WTC11 (cell line): ENCODE measurements at places on chromosomes 5 and 9.

DNA sequence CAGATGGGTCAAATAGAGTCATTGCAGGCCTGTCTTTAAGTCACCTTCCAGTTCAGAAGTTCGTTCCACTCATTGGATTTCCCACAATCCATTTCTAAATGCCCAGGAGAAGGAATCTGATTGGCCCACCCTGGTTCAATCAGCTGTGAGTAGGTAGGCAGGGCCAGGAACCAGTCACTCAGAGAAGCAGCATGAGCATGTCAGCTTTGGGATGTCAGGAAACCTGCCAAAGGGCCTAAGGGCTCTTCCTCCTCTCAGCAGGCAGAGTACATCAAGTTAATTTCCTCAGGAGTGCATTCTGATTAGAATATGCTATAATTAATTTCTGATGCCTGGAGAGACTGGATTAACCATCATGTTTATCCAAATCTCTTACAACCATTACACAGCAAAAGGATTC is 412.9 kb upstream of the CCNH start:
- no peak for DNase-seq

DNA sequence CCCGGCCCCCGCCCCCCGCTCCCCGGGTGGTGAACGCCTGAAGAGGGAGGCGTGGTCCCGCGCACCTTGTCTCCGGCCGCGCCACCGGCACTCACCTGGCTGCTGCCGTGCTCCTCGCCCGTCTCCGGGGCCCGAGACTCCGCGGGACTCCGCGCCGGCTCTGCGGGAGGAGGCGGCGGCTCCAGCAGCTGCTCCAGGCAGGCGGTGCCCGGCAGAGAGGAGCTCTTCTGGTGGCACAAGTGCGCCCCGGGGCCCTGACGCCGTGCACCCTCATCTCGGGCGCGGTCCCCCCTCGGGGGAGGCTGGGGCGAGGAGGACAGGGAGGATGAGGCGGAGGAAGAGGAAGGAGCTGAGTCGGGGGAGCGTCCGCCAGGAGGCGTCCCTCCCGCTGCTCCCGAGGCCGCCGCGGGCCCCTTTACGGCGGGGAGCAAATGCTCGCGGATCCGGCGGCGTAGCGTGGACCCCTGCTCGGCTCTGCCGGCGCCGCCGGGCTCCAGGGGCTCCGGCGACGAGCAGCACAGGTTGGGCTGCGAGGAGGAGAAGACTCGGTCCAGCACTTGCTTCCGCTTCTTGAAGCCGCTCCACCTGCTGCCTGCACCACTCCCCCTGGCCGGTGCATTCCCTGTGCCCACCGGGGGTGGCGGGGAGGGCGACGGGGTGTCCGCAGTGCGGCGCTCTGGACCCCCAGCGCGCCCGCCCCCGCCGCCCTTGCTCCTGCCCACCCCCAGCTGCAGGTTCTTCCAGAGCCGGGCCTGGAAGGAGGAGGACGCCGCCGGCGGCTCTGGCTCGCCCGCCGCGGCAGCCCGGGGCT is 928 bp downstream of the MCTP1 start:
- peak; percentile 73 for DNase-seq

- no peak for DNase-seq
Measured at GRCh38 chr9:83424831-83425230, 113.4 kb downstream of the FRMD3 start.

DNA sequence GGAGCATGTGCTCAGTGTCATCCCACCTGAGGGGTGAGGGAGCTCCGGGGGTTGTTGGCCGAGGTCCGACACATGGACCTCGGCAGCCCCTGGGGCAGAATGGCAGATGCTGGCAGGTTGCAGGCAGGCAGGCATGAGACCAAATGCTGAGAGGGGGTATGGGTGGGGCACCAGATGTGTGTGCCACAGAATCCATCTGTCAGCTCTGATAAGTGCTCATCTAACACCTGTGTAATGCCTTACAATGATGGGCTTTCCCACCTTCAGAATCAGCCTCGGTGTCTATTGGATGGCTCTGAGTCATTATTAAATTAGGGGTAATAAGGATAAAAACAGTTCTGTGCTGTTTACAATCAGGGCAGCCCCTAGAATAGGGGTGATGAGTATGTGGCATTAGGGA is 73.1 kb upstream of the SAP30L start:
- DNase-seq = no peak

- DNase-seq = no peak
Measured at GRCh38 chr5:43156388-43156787, 35.6 kb upstream of the NIM1K start.

GRCh38 chr9:126986506-126986951 is 71.9 kb downstream of the RALGPS1 start:
- no peak for DNase-seq

GRCh38 chr5:75616371-75616881 is 5.2 kb downstream of the ANKDD1B start:
- no peak for DNase-seq

DNA sequence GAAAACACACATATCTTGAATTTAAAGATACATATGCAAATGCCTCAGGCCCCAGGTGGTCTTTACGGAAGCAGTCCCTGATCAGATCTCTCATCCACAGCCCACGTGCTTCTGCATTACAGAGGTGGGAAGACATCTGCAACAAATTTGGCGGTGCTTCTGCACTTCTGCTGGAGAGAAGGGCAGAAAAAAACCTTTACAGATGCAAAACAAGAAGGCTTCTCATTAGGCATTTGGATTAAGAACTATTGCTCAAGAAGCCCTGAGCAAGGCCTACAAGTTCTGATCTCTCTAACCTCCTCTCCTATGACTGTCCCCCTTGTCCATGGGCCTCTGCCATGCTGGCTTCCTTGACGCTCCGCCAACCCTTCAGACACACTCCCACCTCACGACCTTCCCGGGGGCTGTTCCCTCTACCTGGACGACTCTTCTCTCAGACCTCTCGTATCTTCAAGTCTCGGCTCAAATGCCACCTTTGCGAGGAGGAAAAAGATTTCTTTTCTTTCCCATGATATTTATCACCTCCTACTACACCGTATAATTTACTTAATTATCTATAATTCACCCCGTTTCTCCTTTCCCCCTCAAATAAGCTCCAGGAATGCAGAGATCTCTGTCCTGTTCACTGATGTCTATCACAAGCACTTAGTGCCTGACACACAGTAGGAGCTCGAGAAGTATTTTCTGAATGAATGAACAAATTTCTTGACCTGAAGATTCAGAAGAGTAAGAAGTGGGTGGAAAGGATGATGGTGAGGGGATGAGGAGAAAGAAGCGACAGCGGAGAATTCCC is 1.1 kb downstream of the MTMR12 start:
- no peak for DNase-seq

- no peak for DNase-seq
Measured at GRCh38 chr9:108953983-108954574, 19.9 kb downstream of the ABITRAM start.

DNA sequence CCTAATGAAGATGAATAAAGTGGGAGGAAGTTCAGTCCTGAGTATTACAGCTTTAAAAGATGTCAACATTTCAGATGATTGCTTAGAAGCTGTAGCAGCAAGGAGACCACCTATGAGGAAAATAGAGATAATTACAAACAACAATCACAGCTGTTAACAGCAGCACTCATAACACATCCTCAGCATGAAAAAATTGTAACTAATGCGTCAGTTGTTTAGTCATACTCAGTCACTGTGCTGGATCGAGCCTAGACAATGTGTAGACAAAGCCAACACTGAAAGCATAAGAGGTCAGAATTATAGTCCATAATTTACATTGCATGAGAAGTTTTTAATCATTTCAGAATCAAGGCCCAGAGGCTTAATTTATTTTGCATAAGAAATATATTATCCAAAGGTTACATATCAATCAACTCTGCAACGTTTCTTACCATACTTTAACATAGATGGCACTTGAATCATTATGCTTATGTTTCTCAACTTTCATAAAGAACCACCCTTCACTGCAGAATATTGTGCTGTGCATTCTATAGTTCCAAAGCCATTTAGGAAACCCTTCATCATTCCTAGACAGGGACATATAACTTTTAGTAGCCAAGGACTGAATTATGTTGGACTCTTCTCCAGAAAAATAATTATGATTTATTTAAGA is 60.2 kb upstream of the HAPLN1 start:
- DNase-seq = no peak

GRCh38 chr9:83020327-83020726 is 42.6 kb downstream of the RASEF start:
- no peak for DNase-seq

DNA sequence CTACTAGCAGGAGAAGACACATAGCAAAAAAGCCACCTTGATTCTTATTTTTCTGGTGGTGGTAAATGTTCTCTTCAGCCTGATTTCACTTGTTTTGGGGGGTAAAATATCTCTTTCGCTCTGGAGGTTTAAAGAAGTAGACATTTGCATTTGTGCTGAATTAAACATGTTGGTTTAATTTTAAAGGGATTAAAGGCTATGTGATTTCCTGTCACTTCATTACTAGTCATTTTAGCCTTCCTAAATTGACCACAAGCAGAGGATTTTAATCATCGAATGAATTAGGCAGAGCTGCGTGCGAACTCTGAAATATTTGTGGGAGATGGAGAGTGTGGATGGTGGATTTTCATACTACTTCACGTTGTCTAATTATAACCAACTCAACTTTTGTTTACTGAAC is 4.8 kb downstream of the RASGRF2 start:
- no peak for DNase-seq

DNA sequence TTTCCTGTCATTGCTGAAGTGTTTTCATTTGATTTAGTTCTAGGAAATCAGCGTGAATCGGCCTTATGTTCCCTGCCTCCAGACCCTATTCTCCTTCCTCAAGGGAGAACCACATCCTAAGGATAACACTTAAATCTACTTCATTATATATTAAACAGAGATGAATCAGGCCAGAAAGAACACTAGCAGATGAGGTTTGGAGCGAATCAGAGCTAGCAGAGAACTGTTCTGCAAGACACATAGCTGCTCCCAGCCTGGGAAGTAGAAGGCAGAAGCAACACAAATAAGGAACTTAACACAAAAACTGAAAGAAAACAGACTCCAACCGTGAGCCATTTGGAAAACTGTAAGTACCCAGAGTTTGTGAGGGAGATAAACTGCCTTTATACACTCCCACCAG is 718.2 kb downstream of the SEMA5A start:
- DNase-seq = no peak

- no peak for DNase-seq
Measured at GRCh38 chr9:105280691-105281090, 36.2 kb downstream of the SLC44A1 start.
